ENCODE measurements at places on chromosomes 12 and 14.
A peak's percentile ranks its signal among the peaks of the same experiment; 100 is the strongest.

- DNase-seq, result peak; percentile 86
These were observed 846.7 kb downstream of the TMEM121 start for GRCh38 chr14:106372870-106373652.

DNA sequence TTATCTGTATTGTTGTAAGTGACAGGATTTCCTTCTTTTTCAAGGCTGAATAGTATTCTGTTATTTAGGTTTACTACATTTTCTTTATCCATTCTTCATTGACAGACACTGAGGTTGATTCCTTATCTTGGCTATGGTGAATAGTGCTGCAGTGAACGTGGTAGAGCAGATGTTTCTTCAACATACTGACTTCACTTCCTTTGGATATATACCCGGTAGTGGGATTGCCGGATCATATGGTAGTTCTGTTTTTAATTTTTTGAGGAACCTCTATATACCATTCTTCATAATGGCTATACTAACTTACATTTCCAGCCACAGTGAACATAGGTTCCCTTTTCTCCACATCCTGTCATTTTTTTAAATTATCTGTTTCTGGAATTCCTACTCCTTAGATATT is 21.8 kb downstream of the DERA start:
- DNase-seq, result no peak

DNA sequence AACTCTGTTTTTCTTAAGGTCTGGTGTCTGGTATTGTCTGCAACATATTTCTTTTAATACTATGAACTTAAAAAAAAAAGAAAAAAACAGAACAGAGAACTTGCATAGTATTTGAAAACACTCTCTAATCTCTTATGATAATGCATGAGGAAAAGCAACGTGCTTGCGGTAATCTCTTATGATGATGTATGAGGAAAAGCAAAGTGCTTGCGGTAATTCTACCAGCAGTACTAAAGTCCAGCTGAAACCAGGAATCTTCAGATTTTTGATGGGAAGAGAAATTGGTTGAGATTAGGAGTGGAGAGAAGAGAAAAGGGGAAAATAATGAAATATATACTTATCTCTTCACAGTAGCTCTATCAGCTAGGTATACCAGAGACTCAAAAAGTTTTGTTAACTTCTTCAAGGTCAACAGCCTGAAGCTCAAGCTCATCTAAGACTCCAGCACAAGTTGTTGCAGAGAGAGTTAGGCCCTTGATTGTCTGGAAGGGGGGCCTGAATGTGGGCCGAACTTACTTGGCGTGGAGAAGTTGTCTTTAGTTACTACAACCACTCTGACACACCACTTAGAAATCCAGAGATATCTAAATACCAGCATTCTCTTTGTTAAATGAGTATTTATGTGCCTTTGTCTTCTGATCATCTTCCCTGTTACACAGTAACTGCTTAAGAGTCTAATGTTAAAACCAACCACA is 240.4 kb downstream of the PRKD1 start:
- no peak for DNase-seq

DNA sequence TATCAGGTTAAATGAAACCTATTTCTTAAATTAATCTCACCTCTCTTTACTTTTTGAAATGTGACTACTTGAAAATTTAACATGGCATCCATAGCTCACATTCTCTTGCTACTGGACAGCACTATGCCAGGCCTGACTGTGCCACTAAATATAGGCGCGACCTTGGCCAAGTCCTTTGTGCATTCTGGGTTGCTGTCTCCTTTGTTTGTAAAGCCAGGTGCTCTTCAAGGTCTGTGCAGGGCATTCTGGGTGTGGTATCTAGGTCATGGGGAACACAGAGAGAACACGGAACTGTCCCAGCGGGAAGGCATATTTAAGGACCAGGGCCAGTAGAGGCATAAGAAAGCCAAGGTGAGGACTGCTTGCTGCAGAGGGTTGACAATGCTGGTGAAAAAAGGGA is 121.2 kb downstream of the ZNF664 start:
- DNase-seq, result no peak

DNA sequence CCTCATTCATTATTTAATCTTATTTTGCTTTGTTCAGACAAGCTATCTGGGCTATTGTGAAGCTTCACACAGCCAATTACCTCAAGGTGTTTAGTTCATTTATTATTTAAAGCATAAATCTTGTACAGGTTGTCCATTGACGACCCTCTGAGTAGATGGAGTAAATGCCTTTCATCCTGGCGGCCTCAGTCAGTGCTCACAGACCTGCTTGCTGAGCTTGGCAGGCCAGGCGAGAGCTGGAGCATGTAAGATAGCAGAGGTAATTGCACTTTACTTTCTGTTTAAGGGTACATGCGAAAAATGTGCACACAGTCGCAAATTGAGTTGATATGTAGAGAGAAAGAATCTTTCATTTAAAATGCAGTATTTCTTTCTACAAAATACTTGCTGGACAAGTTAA is 224.4 kb downstream of the NPAS3 start:
- DNase-seq, result no peak

DNA sequence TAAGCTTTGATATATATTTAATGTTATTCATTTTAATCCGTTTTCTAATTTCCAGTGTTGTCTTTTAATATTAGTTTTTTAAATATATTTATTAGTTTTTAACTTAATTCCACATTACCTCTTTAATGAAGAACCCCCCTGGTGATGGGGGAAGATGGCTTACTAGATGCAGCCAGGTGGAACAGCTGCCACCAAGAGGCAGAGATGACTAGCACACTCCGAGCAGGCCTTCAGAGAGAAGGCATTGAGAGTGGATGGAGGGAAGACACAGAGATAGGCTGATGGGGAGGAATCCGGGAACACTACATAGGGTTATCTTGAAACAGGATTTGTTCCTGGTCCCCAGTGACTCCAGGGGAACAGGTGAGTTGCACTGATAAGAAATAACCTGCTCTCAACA is 771.6 kb downstream of the LRFN5 start:
- DNase-seq, result no peak

GRCh38 chr14:99183716-99184115 is 88.3 kb downstream of the BCL11B start:
- DNase-seq, result no peak

DNA sequence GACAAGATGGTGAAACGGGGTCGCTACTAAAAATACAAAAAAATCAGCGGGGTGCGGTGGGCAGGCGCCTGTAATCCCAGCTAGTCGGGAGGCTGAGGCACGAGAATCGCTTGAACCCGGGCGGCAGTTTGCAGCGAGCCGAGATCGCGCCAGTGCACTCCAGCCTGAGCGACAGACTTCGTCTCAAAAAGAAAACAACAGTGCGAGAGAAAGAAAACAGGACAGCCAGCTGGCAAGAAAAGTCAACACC is 633 bp upstream of the RNU4-2 start:
- DNase-seq, result no peak

- no peak for DNase-seq
These were observed 46.5 kb upstream of the GPR68 start for GRCh38 chr14:91290986-91291385.

GRCh38 chr14:101234244-101234937 is 326.9 kb upstream of the DIO3 start:
- DNase-seq, result no peak

- no peak for DNase-seq
These were observed 199.4 kb downstream of the SUDS3 start for GRCh38 chr12:118575730-118576129.

GRCh38 chr12:102300824-102301461 is 103.3 kb upstream of the PMCH start:
- no peak for DNase-seq

DNA sequence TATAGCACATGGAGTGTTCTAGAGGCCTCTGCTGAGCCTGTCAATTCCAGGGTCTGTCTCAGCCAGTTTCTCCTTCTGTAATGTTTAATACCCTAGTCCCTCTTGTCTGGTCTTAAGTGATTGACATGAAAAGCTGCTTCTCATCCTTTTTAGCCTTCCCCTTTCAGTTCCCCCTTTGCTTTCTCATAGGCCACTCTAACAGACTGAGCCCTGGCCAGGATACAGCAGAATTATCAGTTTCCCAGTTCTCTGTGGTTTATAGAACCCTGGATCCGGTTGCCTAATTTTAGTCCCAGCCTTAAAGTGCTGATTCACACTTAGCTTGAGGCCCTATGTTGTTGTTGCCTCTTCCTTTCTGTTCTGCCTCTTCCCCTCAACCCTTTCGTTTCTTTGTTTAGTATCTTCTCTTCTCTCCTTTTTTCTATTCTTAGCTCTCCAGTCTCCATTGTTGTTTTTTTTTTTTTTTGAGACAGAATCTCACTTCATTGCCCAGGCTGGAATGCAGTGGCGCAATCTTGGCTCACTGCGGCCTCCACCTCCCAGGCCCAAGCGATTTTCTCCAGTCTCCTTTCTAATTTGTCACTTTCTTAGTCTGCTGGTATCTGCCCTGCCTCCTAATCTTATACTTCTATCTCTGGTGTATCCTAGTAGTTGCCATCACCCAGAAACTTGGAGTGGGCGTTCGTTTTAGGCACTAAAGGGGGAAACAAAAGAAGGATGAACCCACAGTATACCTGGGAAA is 2.9 kb upstream of the BIN2 start:
- DNase-seq, result no peak

- no peak for DNase-seq
These were observed 10.6 kb upstream of the DNAL1 start for GRCh38 chr14:73634011-73634833.

DNA sequence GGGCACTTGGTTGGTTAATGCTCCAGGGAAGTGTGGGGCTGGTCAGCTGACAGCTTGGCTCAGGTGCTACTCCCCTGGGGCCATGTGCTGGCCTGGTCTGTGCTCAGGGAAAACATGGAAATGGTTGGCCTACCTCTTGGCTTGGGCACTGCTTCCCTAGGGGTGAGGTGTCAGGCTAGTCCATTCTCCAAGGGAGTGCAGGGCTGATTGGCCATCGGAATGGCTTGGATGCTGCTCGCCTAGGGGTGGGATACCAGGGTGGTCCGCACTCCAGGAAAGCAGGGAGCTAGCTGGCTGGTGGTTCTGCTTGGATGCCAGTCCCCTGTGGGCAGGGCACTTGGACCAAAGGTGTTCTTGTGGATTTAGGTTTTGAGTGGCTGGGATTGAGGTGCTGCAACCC is 245.7 kb downstream of the RAD51B start:
- DNase-seq, result no peak

DNA sequence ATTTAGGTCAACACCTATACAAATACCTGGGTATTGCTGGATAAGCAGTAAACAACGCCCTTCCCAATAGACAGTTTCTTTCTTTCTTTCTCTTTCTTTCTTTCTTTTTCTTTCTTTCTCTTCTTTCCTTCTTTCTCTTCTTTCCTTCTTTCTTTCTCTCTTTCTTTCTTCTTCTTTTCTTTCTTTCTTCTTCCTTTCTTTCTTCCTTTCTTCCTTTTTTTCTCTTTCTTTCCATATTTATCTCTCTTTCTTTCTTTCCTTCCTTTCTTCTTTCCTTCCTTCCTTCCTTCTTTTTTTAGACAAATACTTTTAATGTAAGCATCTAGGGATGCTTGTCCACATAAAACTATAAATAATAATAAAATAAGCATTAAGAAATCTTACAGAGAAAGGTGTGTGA is 123.2 kb downstream of the KCNK10 start:
- no peak for DNase-seq

DNA sequence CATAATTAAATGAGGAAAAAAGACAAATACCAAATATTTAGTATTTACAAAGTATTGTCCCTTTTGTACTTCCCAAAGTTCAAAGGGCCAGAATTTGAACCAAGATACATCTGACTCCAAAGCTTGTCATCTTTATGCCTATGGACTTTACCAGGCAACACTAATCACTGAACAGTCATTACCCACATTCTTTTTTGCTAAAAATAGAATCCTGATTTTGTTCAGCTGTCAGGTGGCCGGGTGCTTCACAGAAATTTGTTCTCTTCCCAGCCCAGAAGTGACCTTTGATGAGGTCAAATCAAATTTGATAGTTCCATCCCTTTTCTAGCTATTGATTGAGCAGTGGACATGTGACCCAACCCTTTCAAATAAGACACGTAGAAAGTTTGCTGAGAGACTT is 121.6 kb downstream of the LLPH start:
- DNase-seq, result no peak

DNA sequence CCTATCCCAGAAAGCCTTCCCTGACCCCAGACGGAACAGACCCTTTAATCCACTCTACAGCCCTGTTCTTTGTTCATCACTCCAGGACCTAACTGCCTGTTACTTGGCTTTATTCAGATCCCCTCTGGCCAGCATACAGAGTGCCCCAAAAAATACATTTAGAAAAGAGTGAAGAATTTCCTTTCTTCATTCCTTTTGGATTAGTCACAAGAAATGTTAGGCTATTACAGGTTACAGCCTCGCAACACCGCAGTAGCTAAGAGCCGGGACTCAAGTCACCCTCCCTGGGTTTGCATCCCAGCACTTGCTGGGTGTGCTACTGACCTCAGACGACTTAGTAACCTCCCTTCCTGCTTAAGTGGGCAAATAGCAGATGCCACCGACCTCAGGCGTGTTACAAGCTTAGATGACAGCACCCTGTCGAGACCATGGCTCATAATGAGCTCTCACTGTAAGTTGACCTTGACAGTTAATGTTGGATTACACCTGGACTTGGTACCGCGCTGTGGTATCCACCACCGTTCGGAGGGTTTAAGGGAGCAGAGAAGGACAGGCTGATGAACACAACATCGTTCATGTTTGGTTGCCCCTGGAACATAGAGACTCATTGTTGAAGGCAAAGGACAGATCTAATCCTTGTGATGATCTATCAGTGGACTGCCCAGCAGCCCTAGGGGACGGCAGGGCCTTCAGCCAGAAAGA is 12.9 kb downstream of the GLRX5 start:
- no peak for DNase-seq

- no peak for DNase-seq
These were observed 96.8 kb upstream of the DACT1 start for GRCh38 chr14:58540749-58541632.

- no peak for DNase-seq
These were observed 831.1 kb downstream of the LRFN5 start for GRCh38 chr14:42437809-42438208.

- no peak for DNase-seq
These were observed 210.8 kb upstream of the NPAS3 start for GRCh38 chr14:32727832-32728231.

- no peak for DNase-seq
These were observed 193.1 kb downstream of the CCDC91 start for GRCh38 chr12:28383368-28383767.

- peak; percentile 65 for DNase-seq
These were observed 1.8 kb downstream of the CKB start for GRCh38 chr14:103520657-103521437.

DNA sequence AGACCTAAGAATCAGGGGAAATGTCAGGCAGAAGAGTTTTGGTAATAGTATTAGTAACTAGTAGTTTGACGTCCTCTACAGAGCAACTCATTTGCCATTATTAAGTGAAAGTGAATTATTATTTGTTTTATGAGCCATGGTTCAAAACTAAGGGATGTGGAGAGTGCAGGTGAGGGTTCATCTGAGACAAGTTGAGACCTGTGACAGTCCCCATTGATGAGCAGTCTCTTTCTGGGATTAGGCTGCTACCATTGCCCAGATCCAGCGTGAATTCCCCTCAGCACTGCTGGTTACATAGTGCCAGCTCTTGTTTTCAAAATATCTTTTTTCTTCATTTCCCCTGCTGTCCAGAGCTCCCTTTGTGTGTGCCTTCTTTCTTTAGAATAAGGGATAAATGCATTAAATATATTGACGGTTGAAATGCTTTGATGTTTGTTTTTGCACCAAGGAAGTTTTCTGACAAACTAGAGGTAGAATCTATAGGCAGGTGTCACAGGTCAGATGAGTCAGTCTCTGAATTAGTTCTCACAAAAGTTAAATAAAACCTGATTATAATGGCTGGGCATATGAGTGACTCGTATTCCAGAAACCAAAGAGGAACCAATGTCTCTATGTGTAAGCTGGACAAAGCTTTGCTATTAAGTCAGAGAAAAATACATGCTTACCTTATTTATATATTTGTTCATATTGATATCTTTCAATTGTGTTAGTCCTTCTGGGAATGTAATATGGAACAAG is 381.4 kb downstream of the TMEM117 start:
- no peak for DNase-seq
